ENCODE measurements at places on chromosomes 11 and 22.

DNA sequence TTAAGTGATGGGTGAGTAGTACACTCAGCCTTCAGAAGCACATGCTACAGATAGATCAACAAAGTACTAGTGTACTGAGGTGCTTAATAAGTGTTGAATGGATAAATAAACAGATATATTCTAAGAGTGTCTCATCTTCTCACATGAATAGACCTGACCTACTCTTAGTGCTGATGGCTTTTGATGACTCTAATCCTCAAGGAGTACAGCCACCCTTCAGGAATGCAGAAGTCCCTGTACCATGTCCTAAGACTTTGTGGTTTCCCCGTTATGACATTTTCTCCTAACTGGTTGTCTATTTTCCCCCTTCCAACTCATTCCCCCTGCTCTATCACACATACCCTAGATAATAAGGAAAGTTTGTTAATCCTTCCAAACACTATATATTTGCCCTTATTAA lies 61.6 kb downstream of the C11orf65 start:
- DNase-seq: no peak

- no peak for DNase-seq
Observed at GRCh38 chr11:111309215-111309915, 11.0 kb downstream of the POU2AF3 start.

DNA sequence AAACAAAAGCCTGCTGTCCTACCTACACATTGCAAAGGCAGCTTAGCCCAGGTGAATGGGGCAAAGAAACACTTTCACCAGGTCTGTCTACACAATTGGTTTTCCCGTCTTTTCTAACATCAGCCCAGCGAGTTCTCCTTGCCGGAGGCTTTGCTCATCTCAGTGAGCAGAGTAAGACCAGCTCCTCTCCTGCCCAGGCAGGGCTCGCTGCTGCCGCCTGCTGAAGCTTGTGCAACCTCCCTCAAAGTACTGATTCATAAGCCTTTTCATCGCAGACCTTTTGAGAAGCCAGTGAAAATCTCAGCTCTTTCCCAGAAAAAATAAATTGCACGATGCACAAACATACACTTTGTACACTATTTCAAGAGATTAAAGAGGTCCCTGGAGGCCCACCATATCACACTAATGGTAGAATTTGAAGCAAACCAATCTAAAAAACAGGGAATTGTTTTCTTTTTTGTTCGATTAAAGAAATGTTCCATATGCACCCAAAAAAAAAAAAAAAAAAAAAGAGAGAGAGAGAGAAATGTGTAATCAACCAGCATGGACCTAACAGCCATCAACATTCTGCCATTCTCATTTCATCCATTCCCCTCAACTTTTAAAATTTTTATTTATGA lies 328.1 kb upstream of the MPPED2 start:
- DNase-seq: peak; percentile 83

GRCh38 chr11:75173336-75173735 lies 22.4 kb downstream of the SLCO2B1 start:
- DNase-seq: no peak

- no peak for DNase-seq
Observed at GRCh38 chr11:96263238-96263763, 79.7 kb downstream of the MAML2 start.

DNA sequence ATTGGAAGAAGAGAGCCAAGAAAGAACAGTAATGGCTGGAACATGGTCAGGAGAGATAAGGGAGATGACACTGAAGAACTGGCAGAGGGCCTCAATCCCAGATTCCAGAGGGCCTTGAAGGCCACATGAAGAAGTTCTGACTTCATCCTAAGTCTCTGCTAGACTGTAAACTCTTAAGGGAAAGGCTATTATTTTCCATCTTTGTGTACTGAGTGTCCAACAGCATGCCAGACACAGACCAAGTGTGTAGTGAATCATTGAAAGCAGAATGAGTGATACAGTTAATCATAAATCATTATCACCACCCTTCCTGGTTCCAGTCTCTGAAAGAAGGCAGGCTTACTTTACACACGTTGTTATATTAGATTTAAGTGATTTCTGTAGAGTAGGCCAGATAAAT lies 185.3 kb upstream of the C11orf87 start:
- no peak for DNase-seq

DNA sequence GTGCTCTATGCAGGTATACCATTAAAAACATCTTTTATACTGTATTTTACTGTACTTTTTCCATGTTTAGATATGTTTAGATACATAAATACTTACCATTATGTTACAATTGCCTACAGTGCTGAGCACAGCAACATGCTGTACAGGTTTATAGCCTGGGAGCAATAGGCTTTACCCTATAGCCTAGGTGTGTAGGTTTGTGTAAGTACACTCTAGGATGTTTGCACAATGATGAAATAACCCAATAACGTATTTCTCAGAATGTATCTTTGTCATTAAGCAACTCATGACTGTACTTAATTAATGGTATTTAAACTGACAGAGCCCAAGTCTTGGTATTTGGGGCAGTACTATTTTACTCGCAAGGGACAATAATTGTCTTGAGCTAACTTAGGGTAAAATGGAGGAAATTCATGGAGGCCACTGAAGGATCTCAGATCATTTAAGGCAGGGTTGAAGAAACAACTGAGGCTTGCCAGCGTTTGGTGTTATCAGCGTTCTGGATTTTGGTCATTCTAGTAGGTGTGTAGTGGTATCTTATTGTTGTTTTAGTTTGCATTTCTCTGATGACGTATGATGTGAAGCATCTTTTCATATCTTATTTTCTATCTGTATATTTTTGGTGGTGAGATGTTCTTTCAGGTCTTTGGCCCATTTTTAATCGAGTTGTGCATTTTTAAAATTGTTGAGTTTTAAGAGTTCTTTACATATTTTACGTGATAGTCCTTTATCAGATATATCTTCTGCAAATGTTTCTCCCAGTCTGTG lies 42.4 kb downstream of the ADAMTS15 start:
- no peak for DNase-seq

- peak; percentile 83 for DNase-seq
Observed at GRCh38 chr11:5123802-5124521, 14.2 kb downstream of the OR52A5 start.

DNA sequence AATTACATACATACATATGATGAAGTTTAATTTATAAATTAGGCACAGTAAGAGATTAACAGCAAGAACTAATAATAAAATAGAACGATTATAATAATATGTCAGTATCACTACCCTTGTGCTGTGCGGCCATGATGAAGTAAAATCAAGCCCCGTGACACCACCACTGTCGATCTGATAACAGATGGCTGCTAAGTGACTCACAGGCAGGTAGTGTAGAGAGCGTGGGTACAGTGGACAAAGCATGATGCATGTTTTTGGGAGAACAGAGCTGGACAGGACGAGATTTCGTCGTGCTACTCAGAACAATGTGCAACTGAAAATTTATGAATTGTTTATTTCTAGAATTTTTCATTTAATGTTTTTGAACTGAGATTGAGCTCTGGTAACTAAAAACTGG lies 108.4 kb upstream of the TIMP3 start:
- DNase-seq: no peak

DNA sequence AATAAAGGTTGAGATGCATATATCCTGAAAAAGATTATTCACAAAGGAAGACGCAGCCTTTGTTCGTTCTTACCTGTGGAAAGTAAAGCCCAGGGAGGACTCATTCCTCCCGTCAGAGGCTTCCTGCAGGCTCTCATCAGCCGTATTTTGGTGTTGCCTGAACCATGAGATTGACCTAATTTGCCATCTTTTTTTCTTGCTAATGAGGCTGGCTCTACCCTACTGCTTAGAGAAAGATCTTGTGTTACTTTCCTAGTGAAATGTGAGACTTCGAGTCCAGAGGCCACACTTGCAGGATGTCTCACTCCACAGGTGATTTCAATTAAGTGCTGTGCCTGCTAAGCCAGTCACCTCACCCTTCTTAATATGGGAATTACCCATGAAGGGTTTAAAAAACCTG lies 269.9 kb downstream of the NTM start:
- DNase-seq: no peak

- DNase-seq: no peak
Observed at GRCh38 chr11:61609000-61609979, 28.4 kb upstream of the SYT7 start.

DNA sequence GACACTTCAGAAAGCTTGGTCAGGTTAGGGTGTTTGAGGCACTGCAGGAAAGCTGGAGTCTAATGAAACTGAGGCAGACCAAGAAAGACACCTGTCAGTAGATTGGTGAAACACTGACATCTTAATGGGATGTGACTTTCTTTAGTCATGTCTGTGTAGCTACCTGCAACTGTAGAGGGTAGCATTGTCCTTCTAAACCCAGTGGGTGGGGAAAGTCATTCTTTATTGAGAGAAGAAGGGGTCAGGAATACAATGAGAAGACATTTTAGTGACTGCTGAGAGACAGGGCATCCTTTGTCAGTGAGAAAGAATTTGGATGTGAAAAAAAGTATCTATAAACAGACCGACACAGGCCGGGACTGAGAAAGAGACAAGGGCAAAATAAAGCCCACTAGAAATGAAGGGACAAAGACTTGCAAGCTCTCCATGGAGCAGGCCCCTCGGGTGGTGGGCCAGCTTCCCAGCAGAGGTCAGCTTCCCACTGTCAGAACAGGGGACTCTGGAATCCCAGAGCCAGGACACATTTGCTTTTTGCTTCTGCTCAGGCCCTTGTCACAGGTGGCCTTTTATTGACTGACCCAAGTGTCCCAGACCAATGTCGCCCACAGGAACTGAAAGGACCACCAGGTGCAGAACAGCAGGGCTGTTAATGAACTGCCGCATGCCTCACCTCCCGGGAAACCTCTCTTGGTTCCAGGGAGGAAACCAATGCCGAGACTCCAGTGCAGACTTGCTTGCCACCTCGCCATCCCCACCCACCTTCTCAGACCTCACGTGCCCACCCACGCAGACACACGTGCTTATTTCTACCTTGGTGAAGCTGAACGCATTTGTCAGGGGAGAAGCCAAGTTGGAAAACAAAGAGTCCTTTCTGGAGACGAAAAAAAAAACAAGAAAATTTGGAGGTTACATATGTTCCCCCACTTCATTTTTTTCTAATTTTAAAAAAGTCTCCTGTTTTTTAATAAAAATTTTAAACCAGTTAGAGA lies 212.8 kb downstream of the TENM4 start:
- DNase-seq: no peak

GRCh38 chr22:40247976-40248375 lies 70.3 kb downstream of the TNRC6B start:
- DNase-seq: no peak

DNA sequence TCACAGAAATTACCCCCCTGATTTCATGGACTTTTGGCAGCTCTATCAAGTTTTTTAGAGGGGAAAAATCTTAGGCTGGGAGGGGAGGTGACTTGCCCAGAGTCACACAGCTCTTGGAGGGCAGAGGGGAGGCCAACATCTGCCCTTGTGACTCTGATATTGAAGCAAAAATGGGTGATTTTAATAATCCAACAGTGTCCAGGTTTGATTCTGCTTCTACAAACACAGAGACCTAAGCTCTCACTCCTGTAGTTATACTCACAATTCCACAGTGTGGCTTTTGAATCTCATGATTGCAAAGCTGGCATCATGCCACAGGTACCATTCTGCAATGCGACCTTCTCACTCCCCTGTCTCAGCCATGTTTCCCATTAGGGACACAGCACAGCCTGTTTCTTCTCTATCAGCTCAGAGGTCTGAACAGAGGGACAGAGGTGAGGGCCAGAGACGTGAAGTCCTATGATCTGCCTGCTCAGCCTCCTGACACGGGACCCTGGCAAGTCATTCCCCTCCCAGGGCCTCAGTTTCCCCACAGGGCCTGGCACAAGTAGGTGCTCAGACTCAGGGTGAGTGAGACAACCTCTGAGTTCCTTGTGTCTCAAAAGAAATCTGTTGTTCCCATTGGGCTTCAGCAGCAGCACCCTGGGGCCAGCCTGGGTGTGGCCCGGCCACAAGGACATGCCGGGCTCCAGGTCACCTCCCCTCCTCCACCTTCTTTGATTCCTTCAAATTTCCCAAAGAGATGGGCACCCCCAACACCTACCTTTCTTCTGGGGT lies 766 bp downstream of the APOL2 start:
- DNase-seq: no peak

- DNase-seq: no peak
Observed at GRCh38 chr11:43920598-43921419, 21.6 kb upstream of the C11orf96 start.

GRCh38 chr11:10275714-10276113 lies 18.3 kb downstream of the SBF2 start:
- no peak for DNase-seq

GRCh38 chr11:122317305-122317704 lies 201.3 kb upstream of the BLID start:
- DNase-seq: no peak

DNA sequence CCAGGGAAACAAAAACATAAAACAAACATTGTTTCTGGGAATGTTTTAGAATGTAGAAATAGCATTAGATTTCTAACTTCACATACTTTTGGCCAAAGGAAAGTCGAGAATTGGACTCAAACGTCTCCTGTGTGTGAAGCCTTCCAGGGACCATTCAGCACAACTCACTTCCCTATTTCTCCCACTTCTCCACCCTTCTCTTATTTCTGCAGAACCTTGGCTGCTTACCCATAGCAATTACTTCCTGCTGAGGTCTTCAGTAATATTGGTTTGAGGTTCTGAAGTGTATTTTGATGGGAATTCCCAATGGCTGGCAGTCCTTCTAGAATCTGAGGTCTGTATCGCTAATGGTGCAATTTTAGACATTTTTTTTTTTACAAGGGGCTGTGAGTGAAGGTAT lies 158.3 kb upstream of the SNX19 start:
- DNase-seq: no peak

GRCh38 chr11:2801711-2802388 lies 83.7 kb downstream of the CDKN1C start:
- peak; percentile 10 for DNase-seq

DNA sequence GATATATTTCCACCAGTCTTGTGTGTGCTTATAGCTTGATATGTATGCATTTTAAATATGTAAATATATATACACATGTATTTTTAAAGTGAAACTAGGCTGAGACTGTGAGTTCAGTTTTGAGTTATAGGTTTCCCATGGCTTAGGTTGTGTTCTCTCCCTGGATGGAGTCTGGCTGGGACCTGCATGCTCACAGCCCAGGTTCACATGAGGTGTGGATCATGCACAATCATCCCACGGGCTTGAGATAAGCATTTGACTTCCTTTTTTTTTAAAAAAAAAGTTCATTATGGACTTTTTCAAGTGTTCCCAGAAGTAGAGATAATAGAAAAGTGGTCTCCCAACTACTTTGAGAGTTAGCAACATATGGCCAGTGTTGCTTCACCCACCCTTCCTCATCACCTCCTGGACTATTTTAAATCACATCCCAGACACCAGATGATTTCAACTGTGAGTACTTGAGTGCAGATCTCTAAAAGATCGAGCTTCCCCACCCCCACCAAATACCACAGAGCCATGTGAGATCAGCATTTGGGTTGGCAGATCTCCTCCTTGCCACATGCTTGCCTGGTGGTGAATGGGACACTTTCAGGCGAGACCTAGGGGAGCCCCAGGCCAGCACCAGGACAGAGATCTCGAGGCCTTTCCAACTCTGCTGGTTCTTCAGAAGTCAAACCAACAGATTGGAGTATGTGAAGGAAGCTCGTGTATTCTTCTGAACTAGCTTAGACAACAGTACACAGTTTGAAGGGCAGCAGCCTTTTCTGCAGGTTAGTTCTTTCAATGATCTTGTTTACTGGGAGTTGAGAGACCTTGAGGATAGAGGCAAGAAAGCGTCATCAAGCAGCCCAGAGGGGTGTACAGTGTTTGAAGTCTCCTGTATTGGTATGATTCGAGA lies 15.9 kb downstream of the MED15 start:
- DNase-seq: no peak

GRCh38 chr11:1336836-1337646 lies 27.6 kb upstream of the TOLLIP start:
- DNase-seq: peak; percentile 55

GRCh38 chr11:10539339-10539738 lies 1.6 kb downstream of the RNF141 start:
- DNase-seq: no peak

Data from WTC11 (cell line).